ENCODE measurements at places on chromosomes 7 and 10.

GRCh38 chr7:104956753-104957450 lies 57.1 kb upstream of the KMT2E start:
- no peak for DNase-seq

GRCh38 chr7:28207486-28208158 lies 27.0 kb upstream of the JAZF1 start:
- no peak for DNase-seq

GRCh38 chr7:5694912-5695726 lies 86.3 kb downstream of the RNF216 start:
- no peak for DNase-seq

- no peak for DNase-seq
These were observed 31.0 kb downstream of the CCNY start for GRCh38 chr10:35367107-35367859.

DNA sequence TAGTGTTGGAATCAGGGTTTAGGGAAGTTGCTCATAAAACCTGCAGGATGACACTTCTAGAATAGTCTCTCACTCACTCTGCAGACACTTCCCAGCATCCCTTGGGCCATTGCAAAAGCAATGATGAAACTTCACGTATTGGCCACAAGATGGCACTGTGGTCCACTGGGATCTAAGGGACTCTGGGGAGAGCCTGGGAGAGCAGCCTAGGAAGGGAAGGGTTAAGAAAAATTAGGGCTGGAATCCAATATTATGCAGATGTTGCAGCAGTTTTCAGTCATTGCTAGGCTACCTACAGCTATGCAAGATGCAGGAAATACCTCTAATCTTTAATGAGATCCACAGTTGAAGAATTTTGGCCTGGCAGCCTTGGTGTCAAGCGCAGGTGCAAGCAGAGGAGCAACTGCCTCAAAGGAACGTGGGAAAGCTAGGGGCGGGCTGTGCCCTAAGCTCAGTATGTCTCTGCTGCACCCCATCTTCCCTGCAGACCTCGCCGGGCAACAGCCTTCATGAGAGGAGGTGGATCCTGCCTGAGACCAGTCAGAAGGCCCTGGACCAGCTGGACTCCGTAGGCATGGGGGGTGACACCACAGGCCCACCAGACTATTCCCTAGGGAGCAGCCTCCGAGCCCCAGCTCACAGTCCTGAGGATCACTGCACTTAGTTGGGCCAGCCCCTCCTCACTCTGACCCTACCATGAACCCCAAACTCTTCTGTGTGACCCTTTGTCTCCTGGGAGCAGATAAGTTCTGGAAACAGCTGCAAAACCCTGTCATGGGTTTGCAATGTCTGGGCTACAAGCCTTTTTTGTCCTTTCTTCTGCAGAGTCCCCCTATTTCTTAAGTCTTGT lies 127.9 kb upstream of the PRSS58 start:
- DNase-seq, result no peak

DNA sequence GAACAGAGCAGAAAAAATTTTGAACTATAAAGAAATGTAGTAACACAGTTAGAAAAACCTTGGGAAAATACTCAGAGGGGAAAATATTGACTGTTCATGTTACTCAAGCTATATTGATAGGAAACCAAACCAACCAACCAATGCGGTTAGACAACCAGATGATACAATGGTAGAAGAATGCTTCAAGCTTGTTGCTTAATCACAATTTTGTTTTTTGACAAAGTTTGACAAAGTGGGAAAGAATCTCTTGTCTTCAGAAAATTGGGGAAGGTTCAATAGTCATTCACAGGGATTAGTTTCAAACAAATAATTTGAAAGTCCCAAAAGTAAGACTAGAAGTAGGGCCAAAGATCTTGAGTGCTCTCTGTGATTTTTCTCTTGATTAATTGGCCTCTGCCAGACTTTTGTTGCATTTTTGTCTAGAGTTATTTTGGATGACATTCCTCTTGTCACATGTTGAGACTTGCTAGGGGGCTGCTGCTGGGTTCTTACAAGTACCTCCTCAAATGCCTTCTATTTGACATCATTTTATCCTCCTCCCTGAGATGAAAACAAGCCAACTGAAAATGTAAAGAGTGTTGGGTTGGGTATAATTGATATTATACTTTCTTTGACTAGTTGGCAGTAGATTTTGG lies 233.1 kb upstream of the PHYHIPL start:
- no peak for DNase-seq

DNA sequence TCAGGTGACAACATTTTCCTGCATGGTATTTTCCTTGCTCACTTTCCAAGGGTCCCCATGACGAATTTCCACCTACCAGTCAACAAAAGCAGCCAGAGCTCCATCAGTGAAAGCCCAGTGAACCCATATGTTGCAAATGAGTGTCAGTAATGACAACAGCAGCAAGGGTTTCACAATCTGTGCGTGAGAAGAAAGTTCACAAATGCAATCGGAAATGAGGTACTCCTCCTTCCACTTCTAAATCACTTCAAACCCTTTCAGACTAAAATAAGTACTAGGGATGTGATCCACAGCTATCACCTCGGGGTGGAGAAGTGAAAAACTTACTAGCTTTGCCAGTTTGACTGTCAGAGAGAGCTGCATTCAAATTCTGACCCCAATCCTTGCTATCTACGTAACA lies 55.6 kb upstream of the BET1 start:
- no peak for DNase-seq

- no peak for DNase-seq
These were observed 14.7 kb downstream of the CYP2W1 start for GRCh38 chr7:997404-998395.

DNA sequence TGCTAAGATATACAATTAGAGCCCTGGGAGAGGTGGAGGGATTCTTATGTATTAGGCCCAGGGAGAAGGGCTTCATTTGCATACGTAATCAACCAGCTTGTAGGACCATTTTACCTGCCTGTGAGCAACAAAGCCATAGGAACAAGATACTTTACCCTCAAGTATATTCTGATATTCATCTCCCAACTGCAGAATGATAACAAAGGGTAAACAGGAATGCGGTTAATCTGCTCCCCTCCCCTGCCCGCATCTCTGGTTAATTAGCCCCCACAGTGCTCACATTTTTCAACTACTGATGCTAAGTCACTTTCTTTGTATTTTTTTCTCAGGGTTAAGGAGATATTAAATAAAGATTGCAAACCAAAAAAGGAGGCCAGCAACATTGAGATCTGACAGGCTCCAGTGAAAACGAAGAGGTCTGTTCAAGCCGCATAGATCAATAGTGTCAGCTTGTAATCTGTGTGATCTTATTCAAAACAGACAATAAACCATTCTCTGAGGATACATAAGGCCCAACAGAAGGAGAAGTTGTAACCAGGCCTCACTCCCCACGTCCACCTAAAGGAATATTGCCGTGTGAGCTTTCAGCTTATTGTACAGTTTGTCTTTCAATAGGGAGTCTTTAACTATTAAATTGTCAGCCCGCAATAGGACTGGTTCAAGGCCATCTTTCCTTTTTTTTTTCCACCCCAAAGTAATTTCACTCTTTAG lies 203.4 kb downstream of the RAPGEF5 start:
- DNase-seq, result no peak

DNA sequence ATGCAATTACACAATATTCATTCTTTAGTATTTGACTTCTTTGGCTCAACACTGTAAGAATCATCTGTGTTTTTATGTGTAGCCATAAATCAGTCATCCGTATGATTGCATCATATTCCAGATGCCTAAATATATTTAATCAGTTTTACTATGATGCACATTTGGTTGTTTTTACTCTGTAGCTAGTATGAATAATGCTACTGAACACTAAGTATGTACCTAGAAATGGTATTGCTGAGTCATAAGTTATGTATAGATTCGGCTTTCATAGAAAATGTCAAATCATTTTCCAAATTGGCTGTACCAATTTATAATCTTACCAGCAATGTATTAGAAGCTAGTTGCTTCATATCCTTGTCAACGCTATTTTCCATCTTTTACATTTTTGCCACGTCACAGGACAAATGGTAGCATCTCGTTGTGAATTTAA lies 197.3 kb upstream of the PLXNA4 start:
- no peak for DNase-seq

DNA sequence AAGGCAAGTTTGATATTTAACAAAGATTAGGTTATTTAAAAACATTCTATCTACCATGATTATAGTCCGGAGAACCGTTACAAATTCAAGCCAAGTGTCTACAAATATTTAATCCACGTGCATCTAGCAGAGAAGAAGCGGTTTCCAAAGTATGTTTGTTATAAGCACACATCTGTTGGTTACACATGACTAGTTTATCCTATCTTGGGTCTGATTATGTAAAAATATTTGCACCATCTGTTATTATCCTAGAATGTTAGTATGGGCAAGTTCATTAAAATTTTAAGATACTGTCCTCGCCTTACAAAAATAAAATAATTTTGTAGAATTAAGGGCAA lies 289.2 kb upstream of the VSTM2A start:
- no peak for DNase-seq

DNA sequence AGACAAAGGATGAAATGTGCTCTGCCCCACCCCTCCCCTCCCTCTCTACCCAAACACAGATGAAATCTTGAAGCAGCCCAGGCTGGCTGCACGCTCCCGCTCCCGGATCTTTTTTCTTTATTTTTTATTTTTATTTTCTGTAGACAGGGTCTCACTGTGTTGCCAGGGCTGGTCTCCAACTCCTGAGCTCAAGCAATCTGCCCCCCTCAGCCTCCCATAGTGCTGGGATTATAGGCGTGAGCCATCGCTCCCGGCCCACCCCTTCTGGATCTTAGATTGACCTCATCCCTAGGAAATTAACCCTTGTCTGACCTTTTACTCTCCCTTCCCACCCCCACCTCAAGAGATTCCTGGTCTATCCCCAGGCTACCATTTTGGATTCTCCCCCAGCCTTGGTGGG lies 14.3 kb downstream of the TACR2 start:
- no peak for DNase-seq

DNA sequence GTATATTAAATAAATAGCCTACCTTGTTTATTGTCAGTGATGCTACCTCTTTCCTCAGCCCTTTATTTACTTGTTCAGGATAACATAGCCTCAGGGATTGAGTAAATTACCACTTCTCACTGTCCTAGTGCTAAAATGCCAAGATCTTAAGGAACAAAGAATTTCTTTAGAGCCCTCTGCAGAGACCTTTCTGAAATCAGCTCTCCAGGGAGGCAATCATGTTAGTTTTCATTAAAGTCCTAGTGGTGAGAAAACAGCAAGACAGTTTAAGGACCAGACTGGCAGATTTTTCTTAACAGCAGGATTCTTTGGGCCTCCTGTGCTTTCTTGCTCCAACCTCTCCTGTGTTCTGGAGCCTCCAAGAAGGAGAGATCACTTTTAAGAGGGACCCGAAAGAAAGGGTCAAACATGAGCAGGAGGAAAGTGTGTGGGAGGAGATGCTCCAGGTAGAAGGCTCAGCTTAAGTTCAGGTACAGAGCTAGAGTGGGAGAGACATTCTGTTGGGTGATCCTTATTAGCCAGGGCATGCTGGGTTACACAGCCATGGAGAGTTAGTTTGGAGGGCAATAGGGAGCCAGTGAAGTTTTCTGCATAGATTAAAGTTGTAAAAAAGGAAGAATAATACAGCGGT lies 1.2 kb upstream of the PLCE1 start:
- no peak for DNase-seq

GRCh38 chr10:62724465-62724864 lies 80.1 kb upstream of the ADO start:
- no peak for DNase-seq

DNA sequence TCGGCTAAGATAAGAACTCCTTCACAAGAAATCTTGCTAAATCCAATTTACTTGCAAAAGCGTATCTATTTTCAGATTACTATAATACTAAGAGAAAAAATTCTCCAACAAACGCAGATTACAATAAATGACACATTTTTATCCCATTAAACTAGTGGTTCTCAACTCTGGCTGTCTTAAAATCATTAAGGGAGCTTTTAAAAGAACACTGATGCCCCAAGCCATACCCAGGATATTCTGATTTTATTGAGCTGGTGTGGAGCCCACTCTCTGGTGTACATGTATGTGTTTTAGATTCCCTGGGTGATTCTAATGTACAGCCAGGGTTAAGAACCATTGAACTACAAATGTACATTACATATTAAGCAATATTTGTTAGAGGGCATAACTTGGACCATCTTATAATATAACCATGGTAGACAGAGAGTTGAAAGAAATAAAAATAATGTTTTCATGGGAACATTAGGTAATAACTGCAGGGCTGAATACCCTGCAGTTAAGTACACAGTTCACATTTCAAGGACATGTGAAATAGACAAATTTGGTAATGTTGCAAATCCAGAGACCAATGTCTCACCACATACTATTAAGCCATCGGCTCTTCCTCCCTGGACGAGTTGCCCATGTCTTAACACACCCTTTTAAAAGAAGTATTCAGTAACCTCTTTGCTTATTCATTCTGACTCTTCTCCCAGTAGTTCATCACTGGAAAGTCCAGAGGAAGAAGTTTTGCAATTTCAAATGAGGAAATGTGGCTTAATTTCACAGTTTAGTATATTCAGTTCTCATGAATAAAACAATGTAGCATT lies 6.2 kb downstream of the GSAP start:
- no peak for DNase-seq

DNA sequence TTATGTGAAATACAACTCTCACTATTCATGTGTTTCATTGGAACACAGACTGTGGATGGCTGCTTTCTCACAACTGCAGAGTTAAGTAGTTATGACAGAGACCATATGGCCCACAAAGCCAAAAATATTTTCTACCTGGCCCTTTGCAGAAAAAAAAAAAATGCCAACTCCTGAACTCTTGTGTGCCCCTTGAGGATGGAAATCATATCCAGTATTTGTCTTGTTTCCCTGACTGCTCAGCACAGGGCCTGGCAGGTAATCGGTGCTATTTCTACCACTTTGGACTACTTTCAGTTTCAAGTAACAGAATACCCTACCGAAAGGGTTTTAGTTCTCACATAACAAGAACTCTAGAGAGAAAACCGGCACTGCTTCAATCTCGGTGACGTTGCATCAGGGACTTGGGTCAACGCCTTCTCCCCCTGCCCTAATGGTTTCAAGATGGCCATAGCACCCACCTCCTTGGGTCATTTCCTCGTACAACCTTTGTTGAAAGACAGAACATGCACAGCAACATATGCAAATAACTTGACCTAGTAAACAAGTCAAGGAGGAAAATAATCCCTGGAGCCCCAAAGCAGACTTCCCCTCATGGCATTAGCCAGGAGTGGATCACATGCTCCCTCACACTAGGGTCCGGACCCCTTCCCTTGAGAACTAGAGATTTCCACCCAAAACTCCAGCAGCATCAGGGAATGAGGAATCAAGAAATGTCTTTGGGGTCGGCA lies 11.8 kb upstream of the GPNMB start:
- DNase-seq, result no peak

DNA sequence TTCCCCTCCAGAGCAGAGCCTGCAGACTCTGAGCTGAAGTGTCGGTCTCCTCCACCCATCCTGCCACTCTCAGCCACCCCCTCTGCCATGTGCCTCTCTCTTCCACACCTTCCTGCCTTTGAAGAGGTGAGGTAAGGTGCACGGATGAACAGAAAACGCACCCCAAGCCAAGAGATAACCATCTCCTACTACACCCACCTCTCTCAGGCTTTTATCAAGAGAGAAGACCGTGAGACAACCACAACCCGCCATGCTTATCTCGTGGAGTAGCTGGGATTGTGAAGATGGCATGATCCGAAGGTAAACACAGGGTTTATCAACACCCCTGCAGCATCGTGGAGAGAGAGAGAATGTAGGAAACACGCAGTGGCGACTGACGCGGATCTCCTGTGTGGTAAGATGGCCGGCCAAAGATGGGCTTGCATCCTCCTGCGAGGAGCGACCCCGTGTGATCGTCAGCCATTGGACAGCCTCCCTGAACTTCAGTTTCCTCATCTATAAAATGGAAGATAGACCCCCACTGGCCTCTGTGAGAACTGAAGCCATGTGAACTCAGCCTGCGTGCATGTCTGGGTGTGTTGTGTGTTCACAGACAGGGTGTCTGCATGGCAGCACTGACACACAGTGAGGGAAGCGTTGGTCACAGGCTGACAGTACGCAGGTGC lies 219.0 kb downstream of the DIP2C start:
- no peak for DNase-seq

All from right forelimb (tissue), 1 donor.